ENCODE measurements at places on chromosomes 7 and 10.

GRCh38 chr7:154868921-154869320 lies 134.0 kb downstream of the PAXIP1 start:
- no peak for DNase-seq

- DNase-seq, result no peak
These were observed 4.0 kb downstream of the PTEN start for GRCh38 chr10:87867453-87867852.

- DNase-seq, result no peak
These were observed 148.4 kb downstream of the CREB5 start for GRCh38 chr7:28560767-28561166.

- DNase-seq, result no peak
These were observed 18.0 kb upstream of the SPOCK2 start for GRCh38 chr10:72106154-72106849.
